Mucosa of descending colon (tissue), 3 donors: ENCODE measurements at places on chromosomes 1 and 21.
A peak's percentile ranks its signal among the peaks of the same experiment; 100 is the strongest.

DNA sequence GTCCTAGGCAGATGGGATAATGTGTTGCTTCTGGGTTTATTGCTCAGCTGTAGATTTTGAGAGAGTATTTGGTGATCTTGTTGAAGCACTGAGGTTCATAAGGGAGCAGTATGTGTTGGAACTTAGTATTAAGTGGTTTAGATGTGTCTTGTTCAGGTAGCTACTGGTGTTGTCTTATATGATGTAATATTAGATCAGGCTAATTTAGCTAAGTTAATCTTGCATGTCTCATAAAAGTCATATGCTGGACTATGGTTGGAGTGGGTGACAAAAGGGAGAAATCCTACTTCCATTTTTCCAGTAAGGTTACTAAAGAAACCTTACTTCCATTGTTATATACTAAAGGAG lies 196.4 kb downstream of the CLEC20A start:
- no peak for DNase-seq

GRCh38 chr1:110674337-110675059 lies at the start of gene KCNA3:
Gene KCNA3 (minus strand): TSS chr1:110674940. CDS start chr1:110674809, 131 bp downstream.
- peak; percentile 80 for DNase-seq

- DNase-seq = peak; percentile 44
These were observed 23.1 kb upstream of the UMODL1 start for GRCh38 chr21:42047821-42048613.

- peak; percentile 95 for DNase-seq
These were observed 514 bp upstream of the FAAP20 start for GRCh38 chr1:2194898-2195673.

- no peak for DNase-seq
These were observed 103.2 kb upstream of the SLC44A3 start for GRCh38 chr1:94716965-94717364.
